Progenitor cell of endocrine pancreas (in vitro differentiated cells): ENCODE measurements at places on chromosomes 3 and 15.

DNA sequence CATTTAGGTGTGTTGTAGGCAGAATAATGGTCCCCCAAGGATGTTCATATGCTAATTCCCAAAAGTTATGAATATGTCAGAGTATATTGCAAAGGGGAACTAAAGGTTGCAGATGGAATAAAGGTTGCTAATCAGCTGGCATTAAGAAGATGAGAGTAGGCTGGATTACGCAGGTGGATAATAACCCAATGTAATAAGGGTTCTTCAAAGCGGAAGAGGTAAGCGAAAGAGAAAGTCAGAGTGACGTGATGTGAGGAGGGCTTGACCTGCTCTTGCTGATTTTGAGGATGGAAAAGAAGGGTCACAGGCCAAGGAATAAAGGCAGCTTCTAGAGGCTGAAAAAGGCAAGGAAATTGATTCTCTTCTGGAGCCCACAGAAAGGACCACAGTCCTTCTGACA lies 104.0 kb downstream of the STRIT1 start:
- no peak for DNase-seq

DNA sequence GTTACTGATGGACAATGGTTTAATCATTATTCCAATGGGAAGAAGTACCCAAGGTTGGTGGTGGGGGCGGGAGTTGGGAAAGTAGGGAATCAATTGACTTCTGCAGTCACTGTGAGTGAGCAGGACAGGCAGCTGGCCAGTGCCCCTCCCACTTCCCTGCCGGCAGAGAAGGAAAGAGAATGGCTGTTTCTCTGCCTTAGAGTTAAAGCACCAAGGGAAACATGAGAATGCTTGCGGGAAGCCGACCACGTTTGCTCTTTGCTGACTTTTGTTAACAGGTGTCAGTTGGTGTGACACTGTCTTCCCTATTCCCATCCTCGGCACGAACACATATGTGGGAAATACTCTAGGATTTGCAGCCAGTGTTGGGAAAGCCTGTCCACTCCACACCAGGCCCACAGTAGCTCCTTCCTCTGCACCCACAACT lies 33.5 kb upstream of the MFSD1 start:
- DNase-seq, result no peak

- no peak for DNase-seq
Observed at GRCh38 chr3:62051506-62051905, 321.8 kb downstream of the FEZF2 start.

DNA sequence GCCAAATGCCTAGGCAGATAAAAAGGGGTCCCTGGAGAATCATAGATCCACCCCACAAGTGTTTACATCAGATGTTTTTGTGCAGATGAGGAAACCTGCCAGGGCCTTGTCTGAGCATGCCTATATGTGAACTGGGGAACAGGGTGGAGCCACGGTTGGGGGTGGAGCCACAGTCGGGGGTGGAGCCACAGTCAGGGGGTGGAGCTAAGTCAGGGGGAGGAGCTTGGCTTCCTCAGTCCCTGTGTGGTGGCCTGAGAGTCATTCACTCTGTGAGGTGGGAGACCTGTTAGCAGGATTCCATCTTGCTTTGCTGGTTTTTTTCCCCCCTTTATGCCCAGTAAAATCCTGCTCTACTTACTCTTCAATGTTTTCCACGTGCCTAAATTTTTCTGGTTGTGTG lies 57.8 kb upstream of the TGFBR2 start:
- no peak for DNase-seq

DNA sequence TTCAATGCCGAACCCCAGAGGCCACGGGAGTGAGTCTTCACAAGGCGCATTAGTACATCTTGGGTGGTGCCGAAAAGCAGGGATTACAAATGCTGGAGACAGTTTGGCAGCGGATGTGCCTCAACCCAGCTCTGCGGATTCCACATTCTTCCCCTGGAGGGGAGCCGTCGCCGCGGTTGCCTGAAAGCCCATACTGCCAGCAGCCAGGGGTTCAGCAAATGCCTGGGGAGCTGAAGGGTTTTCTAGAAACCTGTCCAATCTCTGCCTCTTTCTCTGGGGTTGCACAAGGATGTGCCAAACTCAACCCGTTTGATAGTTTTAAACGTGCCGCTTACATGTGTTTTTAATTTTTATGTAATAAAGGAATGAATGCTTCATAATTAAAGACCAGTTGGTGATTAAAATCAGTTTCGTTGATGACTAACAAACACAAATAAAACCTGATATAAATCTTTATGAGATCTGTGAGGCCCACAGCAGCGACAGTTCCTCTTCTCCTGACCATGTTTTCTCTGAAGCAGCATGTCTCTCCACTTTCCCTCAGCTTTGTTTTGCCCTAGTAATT lies 74.6 kb upstream of the LEKR1 start:
- DNase-seq, result no peak

DNA sequence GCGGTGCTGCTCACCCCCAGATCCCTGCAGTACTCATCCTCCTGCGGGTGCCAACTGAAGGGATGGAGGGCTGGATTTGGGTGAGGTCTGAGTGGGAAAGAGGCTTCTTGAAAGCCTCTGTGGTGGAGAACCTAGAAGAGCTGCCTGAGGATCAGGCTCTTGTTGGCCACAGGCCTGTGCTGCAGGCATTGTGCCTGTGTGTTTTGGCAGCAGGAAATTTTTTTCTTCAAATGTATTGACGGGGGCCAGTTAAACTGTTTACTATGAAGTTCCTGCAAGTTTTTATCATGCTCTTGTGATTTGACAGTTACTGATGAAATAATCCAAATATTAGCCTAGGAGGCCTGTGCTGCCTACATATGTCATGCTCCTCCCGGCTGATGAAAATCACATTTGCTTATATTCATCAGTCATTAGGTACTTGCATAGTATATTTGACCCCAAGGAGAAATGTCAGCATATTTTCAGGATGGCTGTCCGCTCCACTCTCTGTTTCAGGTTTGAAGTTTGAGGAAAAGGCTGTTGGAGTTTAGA lies 103.1 kb downstream of the THSD4 start:
- no peak for DNase-seq

GRCh38 chr3:57952208-57952631 lies 56.0 kb upstream of the FLNB start:
- DNase-seq, result no peak

GRCh38 chr15:25543196-25543595 lies 104.4 kb upstream of the UBE3A start:
- DNase-seq, result no peak

- no peak for DNase-seq
Observed at GRCh38 chr3:149542375-149543312, 68.1 kb downstream of the TM4SF4 start.

GRCh38 chr3:29936054-29936453 lies 655.2 kb downstream of the RBMS3 start:
- no peak for DNase-seq

GRCh38 chr15:55289011-55289745 lies 435 bp downstream of the RAB27A start:
- peak; percentile 37 for DNase-seq

- no peak for DNase-seq
Observed at GRCh38 chr15:89198934-89199333, 22.4 kb downstream of the RLBP1 start.

- DNase-seq, result no peak
Observed at GRCh38 chr3:193165431-193166120, 75.4 kb upstream of the PLAAT1 start.

GRCh38 chr3:155179437-155179827 lies 99.3 kb downstream of the MME start:
- no peak for DNase-seq

GRCh38 chr3:31880020-31880419 lies 101.0 kb downstream of the OSBPL10 start:
- DNase-seq, result no peak

- DNase-seq, result no peak
Observed at GRCh38 chr15:71278989-71279756, 163.9 kb downstream of the THSD4 start.

DNA sequence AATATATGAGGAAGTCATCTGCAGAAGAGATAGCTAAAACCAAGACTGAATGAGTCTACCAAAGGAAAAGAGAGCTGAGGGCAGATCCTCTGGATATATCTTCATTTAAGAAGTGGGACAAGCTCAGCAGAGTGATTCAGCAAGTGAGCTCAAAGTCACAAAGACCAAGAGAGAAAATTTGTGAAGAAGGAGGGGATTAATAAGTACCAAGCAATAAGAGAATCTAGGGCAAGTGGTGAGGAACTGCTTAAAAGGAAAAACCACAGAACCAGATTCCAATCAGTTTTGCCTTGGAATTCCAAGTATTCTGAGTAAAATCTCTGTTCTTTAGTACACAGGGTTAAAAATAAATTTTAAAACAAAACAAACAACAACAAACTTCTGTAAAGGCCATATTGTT lies 3.6 kb downstream of the EHHADH start:
- DNase-seq, result no peak

GRCh38 chr3:851098-851790 lies 241.6 kb upstream of the CNTN6 start:
- DNase-seq, result no peak

DNA sequence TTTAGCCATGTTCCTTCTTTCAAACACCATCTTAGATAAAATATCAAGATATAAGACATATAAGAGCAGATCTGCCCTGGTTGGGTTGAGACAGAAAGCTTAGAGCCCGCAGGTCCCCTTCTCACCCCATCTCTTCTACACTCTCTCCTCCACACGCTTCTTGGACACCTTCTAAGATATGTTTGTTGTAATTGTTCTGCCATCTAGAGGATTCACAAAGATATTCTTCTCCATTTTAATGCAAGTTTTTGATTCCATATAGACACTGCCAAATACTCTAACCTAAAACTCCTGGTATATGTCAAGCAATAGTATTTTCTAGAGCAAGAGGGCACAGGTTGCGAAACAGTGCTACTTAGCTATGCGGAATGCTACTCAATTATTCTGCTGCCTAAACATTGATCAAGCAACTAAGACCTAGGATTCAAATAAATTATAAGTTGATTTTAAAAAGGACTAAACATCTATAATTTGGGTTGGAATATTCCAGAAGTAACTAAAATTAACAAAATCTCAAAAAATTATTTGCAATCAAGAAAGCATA lies 6.8 kb downstream of the CHRM5 start:
- no peak for DNase-seq

DNA sequence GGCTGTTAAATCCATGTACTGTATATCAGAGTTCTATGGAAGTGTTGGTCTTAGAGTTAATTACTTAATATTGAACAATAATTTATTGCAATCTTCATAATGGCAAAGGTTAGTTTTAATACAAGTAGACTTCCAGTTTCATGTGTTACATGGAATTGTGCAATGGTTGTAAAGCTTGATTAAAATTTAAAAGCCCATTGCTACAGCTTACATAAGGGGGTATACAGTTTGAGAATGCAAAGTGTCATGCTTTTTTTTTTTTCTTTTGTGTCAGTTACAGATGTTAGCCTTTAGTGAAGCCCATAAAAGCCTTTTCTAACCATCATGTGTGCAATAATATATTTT lies 22.0 kb downstream of the CNOT10 start:
- no peak for DNase-seq

DNA sequence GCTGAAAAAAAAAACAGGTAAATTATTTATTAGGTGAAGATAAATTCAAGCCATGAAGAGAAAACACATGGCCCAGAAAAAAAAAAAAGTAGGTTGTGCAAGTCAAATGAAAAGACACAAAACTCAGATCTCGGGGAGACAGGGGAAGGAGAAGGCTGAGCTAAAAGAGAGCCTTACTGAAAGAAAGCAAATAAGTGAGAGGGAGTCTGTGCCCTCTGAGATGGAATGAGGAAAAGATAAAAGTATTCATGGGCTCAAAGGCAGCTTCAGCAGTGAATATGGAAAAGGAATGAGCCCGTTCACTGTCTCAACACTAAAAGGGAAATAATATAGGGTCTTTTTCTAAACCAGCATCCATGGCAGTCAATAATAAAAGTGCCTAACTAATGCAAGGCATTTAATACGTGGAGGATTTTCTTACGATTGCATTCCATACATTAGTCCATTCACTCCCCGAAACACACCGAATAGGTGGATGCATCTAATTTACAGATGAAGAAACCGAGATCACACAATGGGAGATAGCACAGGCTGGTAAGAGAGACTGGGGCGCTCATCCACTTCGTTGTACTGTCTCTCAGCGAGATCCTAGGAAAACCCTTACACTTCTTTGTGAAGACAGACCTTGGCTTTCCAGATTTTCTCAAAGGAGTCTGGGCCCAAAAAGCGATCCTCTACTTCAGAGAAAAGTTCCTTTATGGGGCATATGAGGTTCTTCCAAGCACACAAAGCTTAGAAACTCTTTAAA lies 1.1 kb downstream of the TFDP2 start:
- no peak for DNase-seq

DNA sequence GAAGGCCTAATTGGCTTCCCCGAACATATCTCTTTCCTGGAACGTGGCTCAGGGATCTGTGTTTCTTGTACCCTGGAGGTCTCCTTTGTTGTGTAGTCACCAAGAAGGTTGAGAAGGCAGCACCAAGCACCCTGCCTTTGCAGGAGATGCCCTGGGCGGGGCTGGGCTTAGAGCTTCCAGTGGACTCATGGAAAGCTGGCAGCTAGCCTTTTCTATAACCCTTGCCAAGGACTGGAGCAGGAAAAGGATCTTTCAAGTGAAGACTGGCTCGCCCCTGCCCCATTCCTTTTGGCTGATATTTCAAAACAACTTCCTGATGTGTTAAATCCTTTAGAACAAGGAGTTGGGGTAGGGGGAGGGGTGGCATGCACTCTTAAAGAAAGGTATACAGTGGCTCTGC lies 58.9 kb upstream of the EPHA6 start:
- no peak for DNase-seq

DNA sequence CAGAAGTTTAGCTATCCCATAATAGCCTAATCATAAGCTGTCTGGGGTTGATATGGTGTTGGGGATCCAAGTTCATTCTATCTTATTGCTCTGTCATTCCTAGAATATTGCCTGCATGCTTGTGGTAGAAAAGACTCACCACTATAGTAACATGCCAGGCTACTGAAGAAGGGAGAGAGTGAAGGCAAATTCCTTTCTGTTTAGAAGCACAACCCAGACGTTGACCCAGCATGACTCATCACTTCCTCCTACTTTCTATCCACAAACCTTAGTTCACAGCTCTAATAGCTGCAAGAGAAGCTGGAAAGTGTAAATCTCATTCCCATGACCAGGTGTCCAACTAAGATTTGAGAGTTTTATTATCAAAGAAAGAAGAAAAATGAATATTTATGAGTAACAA lies 57.8 kb upstream of the NMD3 start:
- DNase-seq, result no peak

GRCh38 chr3:32699429-32699828 lies 14.4 kb downstream of the CNOT10 start:
- DNase-seq, result no peak

GRCh38 chr3:184690192-184690883 lies 21.5 kb downstream of the MAGEF1 start:
- DNase-seq, result no peak

GRCh38 chr15:44536302-44536961 lies 515 bp upstream of the EIF3J start:
- peak; percentile 71 for DNase-seq

DNA sequence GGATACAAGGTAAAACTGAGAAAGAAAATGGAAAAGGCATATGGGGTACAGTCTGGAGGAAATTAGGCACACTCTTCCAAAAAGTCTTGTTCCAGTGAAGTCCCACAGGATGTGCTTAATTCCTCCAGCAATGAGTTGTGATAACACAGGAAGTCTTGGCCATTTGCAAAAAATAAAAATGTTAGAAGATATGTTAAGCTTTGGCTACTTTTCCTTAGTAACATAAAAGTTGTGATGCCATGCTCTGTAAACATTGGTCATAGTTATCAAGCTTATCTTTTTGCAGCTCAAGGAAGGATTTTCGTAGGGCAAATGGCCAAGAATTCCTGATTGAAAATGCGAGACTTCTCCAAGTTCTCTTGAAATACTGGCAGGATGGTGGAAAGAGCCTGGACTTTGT lies 26.4 kb downstream of the LNP1 start:
- no peak for DNase-seq
